Cortex of kidney (tissue), 1 donor: ENCODE measurements at places on chromosomes 6 and 20.

DNA sequence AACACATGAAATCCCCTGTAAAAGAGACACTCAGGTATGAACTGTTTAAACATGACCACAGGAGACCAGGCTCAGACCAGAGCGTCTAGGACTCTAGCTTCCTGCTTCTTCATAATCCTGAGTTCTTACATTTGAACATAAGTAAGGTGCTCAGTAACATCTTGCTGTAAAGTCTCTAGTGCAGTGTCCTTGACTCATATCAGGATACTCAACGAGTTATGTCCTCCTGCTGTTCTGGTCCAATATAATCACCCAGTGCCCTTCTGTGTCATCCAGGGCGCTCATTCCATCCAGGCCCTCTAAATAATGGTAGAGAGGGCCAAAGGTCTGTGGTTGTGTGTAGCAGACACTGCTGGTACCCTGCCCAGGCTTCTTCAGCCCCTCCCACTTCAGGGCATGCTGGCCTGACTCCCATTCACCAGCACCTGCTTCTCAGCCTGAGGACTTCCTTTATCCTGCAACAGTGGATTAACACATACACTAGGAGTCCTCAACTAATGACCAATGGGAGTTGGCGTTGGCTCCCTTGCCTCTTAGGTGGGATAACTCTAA is 66.8 kb upstream of the MOCS1 start:
- no peak for DNase-seq

- no peak for DNase-seq
These were observed 116.5 kb upstream of the LAMP5 start for GRCh38 chr20:9397928-9398327.

GRCh38 chr6:158503222-158503621 is 56.7 kb upstream of the TMEM181 start:
- no peak for DNase-seq

GRCh38 chr6:39100358-39100757 is 14.6 kb downstream of the SAYSD1 start:
- DNase-seq, result no peak

GRCh38 chr20:17807651-17808050 is 107.9 kb downstream of the BANF2 start:
- DNase-seq, result no peak
